Left cardiac atrium (tissue), 4 donors: ENCODE measurements at places on chromosomes 6 and 20. TPM values are rescaled to one million over a fixed set of nuclear protein-coding genes. Genes with fewer than 3 reads are reported as not detected.

DNA sequence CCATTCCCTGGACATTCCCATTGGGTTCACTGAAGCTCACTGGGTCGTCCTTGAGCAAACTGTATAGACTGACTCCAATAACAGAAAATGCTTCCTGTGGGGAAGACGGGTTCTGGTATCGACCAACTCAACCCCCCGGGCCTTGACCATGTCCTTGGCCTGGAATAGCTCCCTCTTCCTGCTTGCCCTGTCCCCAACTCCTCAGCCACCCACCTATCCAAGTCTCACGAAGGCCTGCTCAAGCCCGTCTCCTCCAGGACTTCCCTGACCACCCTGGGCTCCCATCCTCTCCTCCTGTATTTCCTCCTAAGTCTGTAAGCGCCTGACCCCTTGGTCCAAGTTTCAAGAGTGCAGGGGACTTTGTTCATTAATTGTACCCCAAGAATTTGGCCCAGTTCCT is 2.8 kb upstream of the HMGA1 start:
- DNase-seq, result no peak

DNA sequence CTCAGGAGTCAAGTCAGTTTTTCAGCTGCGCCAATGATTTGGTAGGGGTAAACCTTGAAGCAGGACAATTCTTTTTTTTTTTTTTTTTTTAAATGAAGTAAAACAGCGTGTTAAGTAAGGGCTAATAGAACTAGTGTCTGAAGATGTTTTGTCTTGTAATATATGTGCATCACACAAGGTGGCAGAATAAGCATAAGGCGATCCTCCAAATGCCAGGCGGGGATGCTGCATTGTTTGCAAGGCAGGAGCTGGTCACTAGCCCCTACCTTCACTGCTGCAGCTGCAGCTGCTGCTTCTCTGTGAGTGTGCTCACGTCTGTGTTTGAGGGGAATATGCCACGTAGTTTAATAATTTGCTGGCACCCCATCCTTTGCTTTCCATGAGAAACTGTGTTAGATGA is 272.7 kb upstream of the MAP3K7 start:
- DNase-seq, result no peak

GRCh38 chr6:136317971-136318370 is 28.3 kb upstream of the BCLAF1 start:
- no peak for DNase-seq

DNA sequence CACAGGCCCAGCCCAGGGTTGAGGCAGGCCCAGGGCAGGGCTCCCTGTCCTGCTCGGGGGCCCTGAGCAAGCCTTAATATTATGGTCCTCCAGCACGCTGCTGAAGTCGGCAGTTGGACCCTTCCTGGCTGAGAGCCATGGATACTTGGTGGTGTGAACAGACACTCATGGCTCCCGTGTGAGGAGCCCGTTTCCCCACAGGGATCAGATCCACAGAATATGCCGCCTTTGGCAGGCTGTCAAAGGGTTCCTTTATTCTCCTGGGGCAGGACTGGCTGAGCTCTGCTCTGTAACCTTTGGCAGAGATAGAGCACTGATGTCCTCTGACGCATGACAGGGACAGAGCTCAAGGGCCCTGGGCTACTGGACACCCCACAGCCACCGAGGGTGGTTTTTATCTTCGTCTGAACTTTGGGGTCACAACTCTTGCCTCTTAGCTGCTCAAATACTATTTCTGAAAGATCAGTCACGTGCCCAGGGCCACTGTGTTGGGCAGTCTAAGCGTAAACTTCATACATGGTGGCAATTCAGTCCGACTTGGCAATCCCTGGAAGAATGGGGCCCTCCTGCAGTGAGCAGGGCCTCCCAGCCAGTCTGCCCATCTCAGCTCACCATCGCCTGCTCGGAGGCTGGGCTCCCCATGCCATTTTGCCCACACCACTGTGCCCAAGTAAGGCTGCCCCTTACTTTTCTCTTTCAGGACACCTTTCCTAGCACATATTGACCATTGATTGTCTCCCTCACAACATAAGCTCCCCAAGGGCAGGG is 49.1 kb downstream of the TTI1 start:
- DNase-seq, result peak; percentile 66

GRCh38 chr6:169099411-169100202 is 154.0 kb downstream of the THBS2 start:
- DNase-seq, result no peak

DNA sequence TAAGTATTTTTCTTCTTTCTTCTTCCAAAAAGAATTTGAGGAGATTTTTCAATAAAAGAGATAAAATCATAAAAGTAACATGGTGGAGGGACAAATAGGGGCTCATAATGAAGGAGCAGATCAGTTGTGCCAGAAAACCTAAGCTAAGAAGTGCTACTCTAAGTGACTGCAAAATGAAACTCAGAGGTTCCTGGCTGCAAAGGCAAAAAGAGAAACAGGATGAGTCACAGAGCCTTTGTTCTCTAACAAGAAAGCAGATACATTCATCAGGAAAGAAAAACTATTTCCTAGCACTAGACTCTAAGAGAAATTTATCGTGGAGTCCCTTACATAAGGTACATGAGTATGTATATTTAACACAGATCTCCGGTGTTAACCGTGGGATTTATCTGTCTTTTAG is 49.8 kb downstream of the TSHZ2 start:
- DNase-seq, result no peak

GRCh38 chr6:164273491-164273890 is 859.0 kb downstream of the QKI start:
- no peak for DNase-seq

DNA sequence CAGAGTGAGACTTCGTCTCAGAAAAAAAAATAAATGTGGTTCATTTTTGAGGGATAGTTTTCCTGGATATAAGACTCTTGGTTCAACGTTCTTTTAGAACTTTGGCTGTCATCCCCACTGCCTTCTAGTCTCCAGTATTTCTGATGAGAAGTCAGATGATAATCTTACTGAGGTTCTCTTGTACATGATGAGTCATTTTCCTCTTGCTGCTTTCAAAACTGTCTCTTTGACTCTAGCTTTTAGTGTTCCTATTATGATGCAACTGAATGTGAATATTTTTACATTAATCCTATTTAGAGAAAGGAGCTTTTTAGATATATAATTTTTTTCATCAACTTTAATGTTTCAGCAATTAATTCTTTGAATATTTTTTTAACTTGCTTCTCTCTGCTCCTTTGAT is 46.0 kb upstream of the OR14J1 start:
- DNase-seq, result no peak

DNA sequence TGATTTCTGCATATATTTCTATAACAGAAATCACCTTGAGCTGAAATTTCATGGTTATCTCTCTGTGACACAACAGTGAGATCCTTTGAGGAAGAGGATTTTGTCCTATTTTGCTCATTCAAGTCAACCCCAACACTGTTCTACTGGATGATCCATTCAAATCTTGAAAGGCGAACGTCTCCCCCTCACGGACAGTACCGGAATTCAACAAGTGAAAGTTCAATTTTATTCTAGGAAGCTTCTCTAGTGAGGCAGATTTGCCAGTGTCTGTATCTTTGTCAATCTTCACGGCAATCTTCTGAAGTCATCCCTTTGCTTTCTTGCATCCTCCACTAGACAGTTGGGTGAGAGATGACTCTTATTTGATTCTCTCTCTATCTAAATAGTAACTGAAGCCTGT is 91.7 kb upstream of the PDE7B start:
- DNase-seq, result no peak

GRCh38 chr6:149248693-149249369 is 68.7 kb upstream of the TAB2 start:
- DNase-seq, result no peak

The AGPAT4 gene
- 2.9 TPM for total RNA-seq

The C20orf144 gene
- not detected for total RNA-seq

The SLX4IP gene
- 1.7 TPM for total RNA-seq

The FANCE gene
- total RNA-seq, result 3.7 TPM

The CST4 gene
- not detected for total RNA-seq
